ENCODE measurements at places on chromosomes 3 and 15. TPM values are rescaled to one million over a fixed set of nuclear protein-coding genes. Genes with fewer than 3 reads are reported as not detected.

DNA sequence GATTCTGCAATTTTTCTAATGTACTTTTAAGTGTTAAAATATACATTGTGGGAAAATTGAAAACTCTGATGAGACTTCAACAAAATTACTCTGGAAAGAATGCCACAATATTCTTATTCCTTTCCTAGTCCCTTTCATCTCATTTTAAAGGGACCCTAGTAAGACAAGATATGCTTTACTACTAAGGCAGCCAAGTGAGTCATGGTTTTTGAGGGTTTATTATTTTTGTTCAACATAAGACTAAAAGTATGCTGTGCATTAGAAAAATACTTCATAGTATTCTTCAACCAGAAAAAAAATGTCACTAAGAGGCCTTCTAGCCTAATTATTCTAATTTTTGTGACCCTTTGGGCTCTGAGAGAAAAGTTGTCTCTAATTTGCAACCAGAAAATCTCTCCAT is 7.4 kb downstream of the IL12A start:
- DNase-seq = no peak

Gene LDHAL6B
- total RNA-seq = not detected

DNA sequence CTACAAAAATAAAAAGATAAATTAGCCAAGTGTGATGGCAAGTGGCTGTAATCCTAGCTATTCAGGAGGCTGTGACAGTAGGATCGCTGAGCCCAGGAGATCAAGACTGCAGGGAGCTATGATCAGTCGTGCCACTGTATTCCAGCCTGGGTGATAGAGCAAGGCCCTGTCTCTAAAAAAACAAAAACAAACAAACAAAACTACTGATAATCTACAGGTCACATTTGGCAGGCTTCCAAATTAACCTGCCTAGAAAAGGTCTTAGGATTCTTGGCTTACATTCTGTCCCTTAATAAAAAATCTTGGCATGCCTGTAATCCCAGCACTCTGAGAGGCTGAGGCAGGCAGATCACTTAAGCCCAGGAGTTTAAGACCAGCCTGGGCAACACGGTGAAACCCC is 33.4 kb upstream of the SETD2 start:
- no peak for DNase-seq

GRCh38 chr3:64848127-64848800 is 160.5 kb upstream of the ADAMTS9 start:
- no peak for DNase-seq

- no peak for DNase-seq
These were observed 17.4 kb downstream of the NSMCE3 start for GRCh38 chr15:29252234-29252633.

- no peak for DNase-seq
These were observed 236.9 kb downstream of the CADPS start for GRCh38 chr3:62638316-62638715.

GRCh38 chr3:105157766-105158085 is 209.0 kb upstream of the ALCAM start:
- DNase-seq = no peak

Gene GRM2
- total RNA-seq = 0.62 TPM

Gene OR5H15
- not detected for total RNA-seq

DNA sequence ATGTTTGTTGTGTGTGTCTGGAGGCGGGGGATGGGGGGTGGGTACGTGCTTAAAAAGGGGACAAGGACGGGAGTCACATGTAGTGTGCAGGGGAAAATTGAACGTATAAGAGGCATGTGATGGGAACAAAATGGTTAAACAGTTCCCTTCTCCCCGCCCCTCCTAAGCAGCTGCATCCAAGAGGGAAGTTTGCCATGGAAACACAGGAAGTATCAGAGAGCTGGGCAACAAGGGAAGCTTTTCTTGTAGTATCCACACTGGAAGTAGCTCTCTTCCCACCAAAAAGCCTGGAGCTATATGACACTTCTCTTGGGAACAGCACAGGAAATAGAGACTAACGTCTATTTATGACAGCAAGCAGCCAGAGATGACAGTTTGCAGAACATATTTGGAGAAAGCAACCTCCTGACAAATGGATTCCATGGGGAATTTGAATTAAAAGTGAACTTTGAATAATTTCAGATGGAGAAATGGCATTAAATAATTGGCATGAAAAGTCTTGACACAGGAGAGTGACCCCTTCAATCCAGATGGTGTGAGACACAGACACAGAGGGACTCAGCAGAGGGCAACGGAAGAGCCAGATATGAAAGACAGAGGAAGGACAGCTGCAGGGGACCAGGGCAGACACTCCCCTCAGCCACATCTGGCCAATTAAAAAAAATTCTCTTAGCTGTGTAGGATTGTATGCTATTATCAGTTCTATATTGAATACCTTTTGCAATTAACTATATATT is 294.2 kb upstream of the TBL1XR1 start:
- no peak for DNase-seq

DNA sequence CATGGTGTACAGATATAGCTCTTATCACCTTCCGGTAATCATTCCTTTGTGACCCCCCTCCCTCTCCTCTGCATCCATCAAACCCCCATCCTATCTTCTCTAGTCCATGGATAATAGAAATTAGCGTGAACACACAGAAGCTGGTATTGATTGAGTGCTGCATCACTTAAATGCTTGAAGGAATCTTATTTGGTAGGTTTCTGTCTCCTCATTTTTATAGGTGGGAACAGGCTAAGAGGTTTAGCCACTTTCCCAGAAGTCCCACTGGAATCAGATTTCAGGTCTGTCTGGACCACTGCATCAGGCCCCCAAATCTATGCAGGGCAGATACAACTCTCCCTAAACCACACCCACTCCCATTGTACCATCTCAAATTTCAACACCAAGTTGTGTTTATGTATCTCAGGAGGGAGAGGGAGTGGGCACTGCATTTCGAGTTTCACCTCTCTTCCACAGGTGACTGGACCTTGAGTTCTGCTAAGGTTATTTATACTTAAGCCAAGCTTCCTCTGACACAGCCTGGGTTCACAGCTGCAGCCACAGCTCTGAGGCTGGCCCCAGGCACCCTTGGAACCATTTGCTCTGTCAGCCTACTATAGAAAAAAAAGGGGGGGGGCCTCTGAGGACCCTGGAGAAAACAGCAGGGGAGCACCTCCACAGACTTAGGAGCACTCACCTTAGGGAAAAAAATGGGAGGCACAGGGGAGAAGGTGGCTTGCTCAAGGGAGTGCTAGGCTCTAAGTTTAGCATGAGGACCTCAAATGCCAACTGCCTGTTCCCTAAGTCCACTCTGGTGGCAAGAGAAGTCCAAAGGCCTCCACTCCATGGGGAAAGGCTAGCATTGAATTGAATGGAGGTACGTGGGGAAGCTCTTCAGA is 2.1 kb upstream of the NMB start:
- DNase-seq = no peak

Gene PLSCR5
- total RNA-seq = not detected

DNA sequence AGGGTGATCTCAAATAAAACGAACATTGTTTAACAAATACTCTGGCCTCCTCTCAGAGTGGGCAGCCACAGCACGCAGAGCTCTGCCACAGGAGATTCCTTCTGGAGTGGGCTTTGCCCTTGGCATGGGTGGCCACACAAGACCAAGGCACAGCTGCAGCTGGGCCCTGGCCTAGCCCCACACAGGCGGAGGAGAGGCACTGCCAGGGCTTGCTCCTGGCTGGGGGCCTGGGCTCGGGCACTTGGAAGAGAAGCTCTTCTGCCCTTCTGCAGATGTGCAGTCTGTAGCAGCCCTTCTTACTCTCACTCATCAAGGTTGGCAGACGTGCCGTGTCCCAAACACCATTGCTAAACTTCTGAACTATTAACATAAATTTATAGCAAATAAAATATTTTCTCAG is 67.2 kb downstream of the CRTC3 start:
- no peak for DNase-seq

- peak; percentile 44 for DNase-seq
These were observed 90.7 kb downstream of the FNDC3B start for GRCh38 chr3:172129850-172130716.

- no peak for DNase-seq
These were observed 95.5 kb upstream of the COL8A1 start for GRCh38 chr3:99542767-99543518.

Gene SLC9C1
- total RNA-seq = not detected

- DNase-seq = no peak
These were observed 437.9 kb downstream of the SOX2 start for GRCh38 chr3:182149594-182149993.

Gene RYR3
- not detected for total RNA-seq

- DNase-seq = no peak
These were observed 84.0 kb downstream of the CFAP20DC start for GRCh38 chr3:58965865-58966264.

DNA sequence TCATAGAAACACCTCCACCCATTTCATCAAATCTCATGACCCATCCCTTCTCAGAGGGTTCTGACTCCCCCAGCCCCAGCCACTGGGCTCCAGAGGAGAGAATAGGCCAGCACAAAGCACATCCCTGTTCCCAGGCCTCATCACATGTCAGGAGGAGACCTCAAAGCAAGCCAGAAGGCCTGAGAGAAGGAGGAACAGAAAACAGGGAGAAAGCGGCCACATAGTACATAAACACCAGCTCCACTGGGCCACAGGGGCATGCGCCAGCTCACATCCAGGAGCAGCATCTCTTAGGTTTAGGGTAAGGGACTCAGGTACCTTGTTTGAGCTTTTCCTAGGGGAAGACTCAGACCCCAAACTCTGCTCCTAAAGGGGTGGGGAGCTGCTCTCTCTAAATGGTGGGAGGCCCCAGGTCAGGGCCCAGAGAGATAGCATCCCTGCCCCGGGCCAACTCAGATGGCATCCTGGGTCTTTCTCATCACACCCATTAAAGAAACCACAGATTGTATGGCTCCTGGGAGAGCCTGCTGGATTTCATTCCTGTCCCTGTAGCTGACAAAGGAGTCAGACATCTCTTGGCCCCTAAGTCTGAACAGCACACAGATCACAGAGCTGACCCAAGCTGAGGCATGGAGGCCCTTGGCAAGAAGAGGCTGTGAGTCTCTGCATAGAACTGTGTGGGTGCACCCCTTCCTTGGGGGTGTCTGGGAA is 2.5 kb downstream of the SHF start:
- DNase-seq = no peak

Gene SCAMP5
- 1.1 TPM for total RNA-seq

Gene CCR8
- 5.3 TPM for total RNA-seq

- no peak for DNase-seq
These were observed 17.5 kb downstream of the POPDC2 start for GRCh38 chr3:119642746-119643473.

Gene CMTM8
- 4.1 TPM for total RNA-seq

DNA sequence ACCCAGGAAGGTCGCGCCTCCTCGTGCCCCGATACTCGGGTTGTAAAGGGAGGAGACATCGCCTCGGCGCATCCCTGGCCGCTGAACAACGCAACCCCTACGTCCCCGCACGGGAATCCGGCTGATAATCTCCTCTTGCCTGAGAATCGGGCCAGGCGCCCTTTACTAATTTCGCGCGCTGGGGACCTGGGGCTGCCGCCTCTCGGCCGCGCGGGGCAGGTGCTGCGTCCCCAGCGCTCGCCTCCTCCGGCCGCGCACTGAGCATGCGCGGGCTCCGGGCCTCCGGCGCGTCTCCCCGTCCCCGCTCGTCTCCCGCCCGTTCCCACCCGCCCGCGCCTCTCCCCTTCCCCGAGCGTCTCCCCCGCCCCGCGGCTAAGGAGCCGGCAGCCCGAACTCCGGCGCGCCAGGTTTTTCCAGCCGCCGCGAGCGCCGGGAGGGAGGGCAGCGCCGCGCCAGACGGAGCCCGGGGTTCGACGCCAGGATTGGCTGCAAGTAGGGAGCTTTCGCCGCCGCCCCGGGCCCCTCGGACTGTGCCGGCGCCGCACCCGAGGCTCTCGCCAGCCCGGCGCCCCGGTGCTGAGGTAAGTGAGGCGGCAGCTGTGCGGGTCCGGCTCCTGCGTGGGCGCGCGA is at the start of gene CNTN4:
TSS of gene CNTN4 (plus strand) at position 469 of the 630 bp plus-strand sequence.
- no peak for DNase-seq

DNA sequence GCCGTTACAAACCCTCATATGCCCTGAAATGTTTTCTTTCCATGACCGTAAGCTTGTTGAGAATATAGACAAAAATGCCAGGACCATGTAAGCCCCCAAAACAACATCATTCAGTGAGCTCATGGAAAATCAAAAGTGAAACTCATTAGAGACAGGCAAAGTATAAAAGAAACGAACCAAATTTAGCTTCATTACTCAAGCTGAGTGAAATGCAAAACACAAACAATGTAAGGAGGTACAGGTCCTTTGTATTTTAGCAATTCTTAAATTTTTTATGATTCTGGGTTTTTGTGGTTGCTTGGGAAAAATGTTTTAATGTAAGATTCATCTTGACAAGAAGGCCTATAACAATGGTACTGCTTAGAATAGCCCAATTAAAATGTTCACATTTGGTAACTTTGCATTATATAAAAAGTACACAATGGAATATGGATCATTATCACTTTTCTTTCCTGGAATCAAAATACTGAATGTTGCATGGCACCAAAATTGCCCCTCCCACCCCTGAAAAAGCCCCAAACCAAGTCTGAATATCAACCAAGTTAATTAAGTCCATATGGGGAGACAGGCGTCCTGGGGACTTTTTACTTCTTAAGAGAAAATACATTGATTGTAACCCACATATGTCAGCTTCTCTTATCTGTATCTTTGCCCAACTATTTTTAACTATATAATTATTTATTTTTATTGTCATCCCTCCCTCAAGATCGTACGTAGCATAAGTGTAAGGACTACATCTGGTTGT is 247.7 kb upstream of the CDIN1 start:
- DNase-seq = no peak

Gene SCN5A
- total RNA-seq = 0.47 TPM

DNA sequence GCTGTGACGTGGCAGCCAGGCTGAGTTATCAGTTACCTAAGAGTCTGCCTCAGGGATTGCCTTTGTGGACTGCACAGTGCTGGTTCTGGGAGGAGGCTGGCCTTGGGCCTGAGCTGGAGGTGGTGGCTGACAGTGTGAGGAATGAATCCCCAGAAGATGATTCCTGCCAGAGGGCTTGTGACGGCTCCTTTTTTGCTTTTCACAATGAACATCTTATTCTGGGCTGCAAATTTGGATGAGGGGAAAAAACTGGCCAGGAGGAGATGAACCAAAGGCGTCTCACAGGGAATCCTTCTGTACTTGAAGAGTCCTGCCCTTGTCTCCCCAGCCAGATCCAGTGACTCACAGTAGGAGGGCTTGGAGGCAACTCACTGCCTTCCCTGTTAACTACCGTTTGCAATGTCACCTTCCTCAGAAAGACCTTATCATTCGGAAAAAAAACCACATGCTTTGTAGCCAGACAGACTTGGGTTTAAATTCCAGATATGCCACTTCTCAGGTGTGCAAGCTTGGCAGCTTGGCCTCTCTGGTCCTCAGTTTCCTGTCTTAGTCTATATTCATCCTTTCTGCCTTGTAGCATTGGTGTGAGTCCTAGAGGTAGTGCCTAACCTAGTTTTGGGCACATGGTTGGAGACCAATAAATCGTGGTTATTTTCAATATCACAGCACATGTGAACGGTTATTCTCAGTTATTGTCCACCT is 19.1 kb downstream of the ST6GAL1 start:
- no peak for DNase-seq

All from CD8-positive, alpha-beta memory T cell (primary cell).